ENCODE measurements at places on chromosomes 13 and 19.

DNA sequence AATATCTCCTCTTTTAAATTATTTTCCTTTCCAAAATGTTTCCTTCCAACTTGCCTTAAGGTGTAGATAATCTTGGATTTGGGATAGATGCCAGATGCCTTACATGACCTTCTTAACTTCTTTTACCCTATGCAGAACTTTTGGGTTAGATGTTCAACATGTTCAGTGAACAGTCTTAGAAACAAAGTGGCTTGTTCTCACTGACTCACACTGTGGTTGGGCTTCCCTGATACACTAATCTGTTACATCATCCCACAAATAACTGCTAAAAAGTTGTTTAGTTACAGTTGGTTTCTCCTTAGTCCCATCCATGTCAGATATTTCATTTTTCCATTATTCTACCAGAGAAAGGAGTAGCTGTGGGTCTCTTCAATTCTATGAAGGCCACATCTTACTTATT is 2638.2 kb downstream of the PCDH9 start:
- DNase-seq: no peak

DNA sequence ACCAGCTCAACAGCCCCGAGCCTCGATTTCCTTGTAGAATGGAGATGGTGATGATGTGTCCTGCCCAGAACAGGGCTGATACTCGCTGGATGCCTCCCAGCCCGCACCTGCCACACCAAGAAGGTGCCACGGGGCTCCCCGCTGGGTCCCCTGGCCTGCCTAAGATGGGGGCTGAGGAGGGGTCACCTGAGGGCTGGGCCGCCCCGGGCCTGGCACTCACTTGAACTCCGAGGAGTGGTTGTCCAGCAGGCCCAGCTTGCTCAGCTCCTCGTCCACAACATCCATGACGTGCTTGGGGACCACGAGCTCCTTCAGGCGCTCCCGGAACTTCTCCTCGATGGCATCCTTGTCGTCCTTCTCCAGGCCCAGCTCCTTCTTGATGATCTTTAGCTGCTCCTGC is 14.4 kb downstream of the LONP1 start:
- DNase-seq: no peak

DNA sequence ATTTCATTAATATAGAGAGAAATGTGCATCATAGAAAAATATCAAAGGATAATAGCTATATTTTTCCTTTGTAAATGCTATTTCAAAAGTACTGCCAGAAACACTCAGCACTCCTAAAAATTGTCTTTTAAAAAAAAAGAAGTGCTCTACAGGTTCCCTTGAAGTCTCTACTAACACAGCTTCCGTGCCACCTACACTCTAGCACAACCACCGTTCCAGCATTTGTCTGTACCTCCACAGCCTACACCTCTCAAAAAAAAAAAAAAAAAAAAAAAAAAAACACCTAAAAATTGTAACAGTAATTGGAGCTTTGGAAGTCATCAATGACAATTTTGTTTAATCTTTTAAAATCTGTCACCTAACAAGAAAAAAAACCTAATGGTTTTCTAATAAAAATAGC is 485.6 kb downstream of the MYO16 start:
- no peak for DNase-seq

- DNase-seq: no peak
These were observed 11.4 kb upstream of the IGFL1 start for GRCh38 chr19:46218160-46218559.

DNA sequence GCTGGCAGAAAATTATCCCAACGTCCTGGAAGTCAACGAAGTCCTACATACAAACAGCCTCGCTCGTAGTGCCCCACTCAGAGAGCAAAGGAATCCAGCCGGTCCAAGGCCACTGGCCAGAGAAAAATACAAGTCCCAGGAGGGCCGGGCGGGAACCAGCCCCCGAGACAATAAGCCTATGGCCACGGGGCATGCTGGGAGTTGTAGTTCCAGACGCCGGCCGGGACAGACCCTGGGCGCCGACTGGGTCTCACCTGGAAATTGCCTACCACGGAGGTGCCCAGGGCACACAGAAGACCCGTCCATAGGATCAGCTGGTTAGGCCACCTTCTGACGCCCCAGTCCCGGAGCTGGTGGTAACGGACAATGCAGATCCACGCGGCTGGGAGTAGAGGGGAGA is 5.4 kb downstream of the TMEM150B start:
- no peak for DNase-seq

DNA sequence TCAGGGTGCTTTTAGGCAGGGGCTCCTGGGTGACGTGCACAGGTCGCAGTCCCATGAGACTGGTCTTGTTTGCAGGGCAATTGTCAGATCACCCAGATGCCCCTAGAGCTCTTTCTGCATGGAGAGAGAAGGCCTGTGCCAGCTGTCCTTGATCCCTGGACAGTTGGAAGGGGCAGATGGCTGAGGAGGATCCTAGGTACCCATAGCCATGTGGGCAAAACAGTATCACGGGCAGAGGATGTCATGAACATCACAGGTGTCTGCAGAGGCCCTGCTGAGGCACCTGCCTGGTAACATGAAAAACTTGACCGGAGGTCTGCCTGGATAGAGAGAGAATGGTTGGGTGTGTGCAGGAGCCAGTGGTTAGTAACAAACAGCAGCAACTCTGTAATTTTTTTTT is 99.3 kb downstream of the ZNF536 start:
- no peak for DNase-seq

- DNase-seq: no peak
These were observed 15.5 kb downstream of the GJB2 start for GRCh38 chr13:20177049-20177831.

DNA sequence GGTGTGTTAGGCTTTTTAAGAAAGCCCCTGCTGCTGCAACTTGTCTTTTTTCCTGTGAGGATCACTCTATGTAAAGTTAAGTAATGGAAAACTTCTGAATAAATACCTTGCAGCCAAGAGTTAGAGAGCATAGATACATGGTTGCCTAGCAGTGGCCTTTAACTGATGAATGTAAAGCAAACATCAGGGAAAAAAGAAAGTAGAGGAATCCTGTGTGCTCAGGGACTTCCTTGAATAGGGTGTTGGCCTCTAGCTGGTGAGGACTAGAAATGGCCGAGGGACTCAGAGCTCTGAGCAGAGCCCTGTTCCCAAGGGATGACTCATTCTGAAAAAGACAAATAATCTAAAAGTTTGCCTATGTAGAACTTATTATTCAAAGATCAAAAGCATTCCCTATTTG is 135.7 kb downstream of the MIPEP start:
- DNase-seq: no peak

- no peak for DNase-seq
These were observed 12.0 kb downstream of the NAXD start for GRCh38 chr13:110627351-110627750.

GRCh38 chr19:5977222-5977784 is 637 bp downstream of the RANBP3 start:
- no peak for DNase-seq

DNA sequence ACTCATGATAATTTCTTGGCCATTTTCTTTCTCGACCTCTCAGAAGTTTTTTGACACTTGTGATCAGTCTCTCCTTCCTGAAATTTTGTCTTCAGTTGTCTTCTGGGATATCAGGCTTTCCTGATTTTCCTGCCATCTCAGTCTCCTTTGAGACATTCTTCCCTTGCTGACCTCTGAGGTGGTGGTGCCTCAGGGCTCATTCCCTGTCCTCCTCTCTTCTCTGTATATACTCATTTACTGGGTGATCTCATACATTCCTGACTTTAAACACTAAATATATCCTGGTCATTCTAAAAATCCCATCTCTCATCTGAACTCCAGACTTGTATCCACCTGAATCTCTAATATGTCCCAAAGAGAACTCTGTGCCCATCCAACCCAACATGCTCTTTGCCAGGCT is 31.3 kb upstream of the STARD13 start:
- DNase-seq: no peak

- no peak for DNase-seq
These were observed 9.9 kb downstream of the IGFL1 start for GRCh38 chr19:46239193-46240024.

GRCh38 chr19:1254530-1255185 is 6.3 kb downstream of the MIDN start:
- DNase-seq: no peak

GRCh38 chr13:21310220-21310619 is 133.8 kb downstream of the MRPL57 start:
- no peak for DNase-seq
